NK-92 treated with Interleukin-12 subunit alpha and Interleukin-12 subunit beta, amount 100 ng/mL, for 24 hours (cell line): ENCODE measurements at places on chromosomes 13 and 19.

DNA sequence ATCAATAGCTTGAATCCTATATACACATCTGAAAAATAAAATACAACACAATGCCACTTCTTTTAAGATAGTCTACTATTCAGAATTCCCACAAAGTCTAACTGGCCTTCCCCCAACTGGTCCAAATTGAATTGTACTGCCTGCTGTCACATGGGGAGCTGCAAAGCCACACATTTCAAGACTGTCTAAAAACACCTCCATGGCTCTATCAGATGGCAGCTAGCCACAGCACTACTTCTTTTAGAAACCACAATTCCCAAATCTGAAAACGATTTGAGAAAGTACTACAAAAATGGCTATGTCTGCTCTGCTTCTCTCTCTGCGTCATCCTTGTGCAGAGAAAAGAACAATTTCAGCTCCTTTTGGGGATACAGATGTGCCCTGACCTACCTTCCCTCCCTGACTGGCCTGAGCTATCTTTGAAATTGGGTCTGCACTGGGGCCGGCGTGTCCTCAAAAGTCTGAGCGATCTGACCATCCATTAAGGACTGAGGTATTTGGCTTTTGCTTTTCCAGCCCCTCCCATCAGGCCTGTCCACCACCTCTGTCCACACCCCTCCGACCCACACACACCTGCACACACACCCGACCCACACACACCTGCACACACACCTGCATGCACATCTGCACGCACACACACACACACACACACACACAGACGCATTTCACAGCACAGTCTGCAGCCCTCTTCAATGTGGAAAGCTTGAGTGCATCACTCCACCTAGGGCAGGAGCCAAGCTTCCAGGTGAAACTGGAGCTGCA lies 68.6 kb upstream of the IPO5 start:
- DNase-seq, result no peak

DNA sequence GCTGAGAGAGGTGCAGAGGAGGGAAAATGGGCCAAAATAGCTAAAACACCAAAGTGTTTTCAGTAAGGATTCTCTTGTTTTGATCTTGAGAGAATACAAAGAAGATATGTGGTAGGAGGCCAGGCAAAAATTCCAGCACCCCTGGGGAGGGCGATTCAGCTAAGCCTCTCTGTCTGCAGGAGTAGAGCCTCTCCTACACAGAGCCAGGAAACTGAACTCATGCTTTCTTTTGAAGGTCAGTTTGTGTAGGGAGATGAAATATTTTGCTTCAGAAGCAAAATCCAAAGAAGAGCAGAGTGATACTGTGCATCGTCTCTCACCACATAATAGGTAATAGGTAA lies 565.0 kb downstream of the FGF9 start:
- DNase-seq, result no peak

GRCh38 chr13:80548915-80549314 lies 208.0 kb upstream of the SPRY2 start:
- no peak for DNase-seq

GRCh38 chr19:56245121-56245740 lies 27.3 kb upstream of the EDDM13 start:
- no peak for DNase-seq

DNA sequence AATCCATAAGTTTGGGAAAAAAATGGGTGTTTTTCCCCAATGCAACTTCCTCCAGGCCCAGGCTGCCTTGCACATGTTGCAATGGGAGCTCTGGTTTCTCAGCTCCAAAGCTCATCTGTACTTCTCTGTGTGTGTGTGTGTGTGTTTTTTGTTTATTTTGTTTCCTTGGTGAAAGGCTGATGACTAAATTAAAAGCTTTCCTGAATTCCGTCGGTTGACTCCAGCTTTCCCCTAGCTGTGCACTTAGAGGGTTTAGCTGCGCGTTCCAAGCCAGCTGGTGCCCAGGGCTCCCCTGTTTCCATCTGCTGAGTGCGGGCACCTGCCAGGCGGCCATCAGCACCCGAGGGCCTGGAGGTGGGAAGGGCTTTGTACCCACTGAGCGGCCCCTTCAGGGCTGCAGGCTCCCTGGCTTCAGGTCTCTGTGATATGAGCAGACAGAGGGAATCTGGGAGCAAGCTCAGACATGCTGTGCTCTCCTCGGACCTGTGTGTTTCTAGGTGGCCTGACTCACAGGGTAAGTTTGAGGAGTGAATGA lies 129.1 kb upstream of the SOX1 start:
- DNase-seq, result no peak

GRCh38 chr19:18399008-18399407 lies 1.6 kb upstream of the LRRC25 start:
- no peak for DNase-seq

DNA sequence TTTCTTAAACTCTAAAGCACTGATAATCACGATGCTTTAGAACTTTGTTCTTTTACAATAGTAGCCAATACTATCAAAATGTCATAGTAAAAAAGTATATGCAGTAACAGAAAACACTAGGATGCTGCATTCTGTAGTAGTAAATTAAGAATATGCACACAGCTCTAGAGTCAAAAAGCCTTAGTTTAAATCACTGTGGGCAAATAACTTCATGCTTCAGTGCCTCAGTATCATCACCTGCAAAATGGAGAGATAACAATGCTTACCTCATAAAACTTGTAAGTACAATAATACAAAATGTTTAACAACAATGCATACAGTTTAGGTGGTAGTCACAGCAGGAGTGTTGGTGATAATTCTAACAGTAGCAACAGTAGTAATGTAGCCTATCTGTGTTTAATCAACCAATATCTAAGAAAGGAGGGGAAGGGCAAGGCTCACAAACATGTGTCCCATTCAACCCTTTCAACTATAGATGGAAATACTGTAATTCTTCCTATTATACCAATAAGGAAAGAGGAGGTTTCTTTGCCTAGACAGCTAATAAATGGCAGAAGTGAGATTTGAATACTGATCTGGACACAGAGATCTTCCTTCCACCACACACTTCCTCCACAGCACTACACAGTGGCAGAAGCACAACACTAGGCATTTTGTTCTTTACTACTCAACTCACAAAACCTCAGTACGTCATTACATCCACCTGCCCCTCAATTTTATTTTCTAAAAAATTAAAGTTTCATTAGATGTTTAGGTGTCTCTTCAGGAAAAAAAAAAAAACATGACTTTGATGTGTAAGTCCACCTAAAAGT lies 4.6 kb downstream of the RBM26 start:
- DNase-seq, result no peak

DNA sequence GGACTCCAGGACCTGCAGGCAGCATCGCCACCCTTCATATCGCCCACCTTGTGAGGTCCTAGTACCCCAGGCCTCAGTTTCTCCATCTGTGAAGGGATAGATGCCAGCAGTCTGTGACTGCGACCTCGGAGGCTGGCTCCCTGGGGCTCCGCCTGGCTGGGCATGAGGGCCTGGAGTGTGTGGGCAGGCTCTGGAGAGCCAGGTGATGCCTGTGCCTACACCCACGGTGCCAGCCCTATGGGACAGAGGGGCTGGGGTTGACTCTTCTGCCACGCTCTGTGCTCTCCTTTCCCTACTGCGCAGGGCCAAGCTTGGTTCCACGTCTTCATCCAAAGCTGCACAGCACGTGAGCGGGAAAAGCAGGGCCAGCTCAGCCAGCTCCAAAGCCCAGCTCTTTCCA lies 26.0 kb upstream of the NFIC start:
- DNase-seq, result no peak

GRCh38 chr19:23075031-23075733 lies 41.6 kb upstream of the ZNF730 start:
- no peak for DNase-seq

GRCh38 chr13:111484959-111485358 lies 164.5 kb downstream of the TEX29 start:
- no peak for DNase-seq

GRCh38 chr19:44876930-44877535 lies 14.0 kb upstream of the TOMM40 start:
- no peak for DNase-seq

GRCh38 chr13:70080012-70080411 lies 27.6 kb upstream of the ATXN8OS start:
- DNase-seq, result no peak

- DNase-seq, result no peak
These were observed 31.8 kb downstream of the TPP2 start for GRCh38 chr13:102628559-102628958.

- no peak for DNase-seq
These were observed 29.2 kb downstream of the PHF11 start for GRCh38 chr13:49524740-49525501.

- DNase-seq, result no peak
These were observed 82.2 kb downstream of the MIPEP start for GRCh38 chr13:23806874-23807526.

- no peak for DNase-seq
These were observed 1.4 kb downstream of the LRFN3 start for GRCh38 chr19:35937345-35938281.

GRCh38 chr13:103328899-103329298 lies 262.7 kb upstream of the SLC10A2 start:
- DNase-seq, result no peak
